ENCODE measurements at places on chromosomes 6 and 20.

DNA sequence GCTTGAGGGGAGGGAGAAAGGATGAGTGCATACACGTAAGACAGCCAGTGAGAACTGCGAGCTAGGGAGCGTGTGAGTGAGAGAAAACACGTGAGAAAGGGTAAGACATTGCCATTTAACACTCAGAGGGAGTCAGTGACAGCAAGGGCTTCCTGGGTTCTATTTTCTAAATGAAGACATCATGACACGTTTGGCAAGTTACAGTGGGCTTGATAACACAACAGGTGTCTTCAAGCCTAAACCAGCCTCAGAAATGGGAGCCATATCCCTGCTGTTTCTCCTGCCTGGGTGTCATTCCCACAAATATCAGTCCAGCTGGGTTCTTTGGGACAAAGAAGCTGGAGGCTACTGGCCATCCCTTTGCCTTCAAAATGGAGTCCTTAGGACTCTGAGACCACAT, 16.9 kb upstream of the MOCS1 start:
- peaks cover 9% of the 10 kb centered on the region for H3K27me3 ChIP-seq
- no peak overlapping the region for H3K27ac ChIP-seq
- H3K36me3 ChIP-seq: no peaks in the 10 kb centered on the region
- no peak for DNase-seq

DNA sequence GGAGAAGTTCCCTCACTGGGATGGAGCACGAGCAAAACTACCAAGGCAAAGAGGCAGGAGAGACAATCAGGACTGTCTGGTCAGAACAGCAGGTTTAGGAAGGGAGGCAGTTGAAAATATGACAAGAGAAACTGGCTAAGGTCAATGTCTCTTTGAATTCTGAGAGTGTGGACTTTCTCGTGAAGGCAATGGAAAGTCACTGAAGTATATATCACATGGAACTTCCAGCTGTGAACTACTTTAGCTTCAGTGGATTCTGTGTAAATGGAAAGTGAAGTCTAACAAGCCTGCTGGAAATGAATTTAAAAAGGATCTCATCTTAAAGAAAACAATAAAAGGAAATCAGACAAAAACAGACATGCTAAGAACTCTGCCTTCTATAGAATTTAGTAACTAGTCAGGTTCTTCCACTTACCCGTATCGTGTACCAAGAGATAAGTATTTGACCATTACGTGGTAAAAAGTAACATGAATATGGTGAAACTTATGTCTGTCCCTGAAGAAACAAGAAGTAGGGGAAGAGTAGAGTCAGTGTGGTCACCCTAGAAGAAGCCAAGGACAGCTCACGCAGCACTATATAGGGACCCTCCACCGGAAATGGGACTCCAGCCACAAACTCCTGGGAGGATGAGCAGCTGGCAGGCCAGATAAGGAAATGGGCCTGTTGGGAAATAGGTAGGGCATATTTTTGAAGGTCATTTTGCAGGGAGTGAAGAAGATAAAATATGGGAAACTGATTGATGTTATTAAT, 123.4 kb downstream of the MAP7 start:
- H3K27ac ChIP-seq: no peak overlapping the region
- no peak for DNase-seq
- no peaks in the 10 kb centered on the region for H3K36me3 ChIP-seq
- no peak overlapping the region for H3K4me3 ChIP-seq
- H3K27me3 ChIP-seq: peaks cover 10% of the 10 kb centered on the region

- H3K36me3 ChIP-seq: no peaks in the 10 kb centered on the region
- no peak for DNase-seq
- H3K27ac ChIP-seq: no peak overlapping the region
Observed at GRCh38 chr6:106823732-106824351, 150.7 kb downstream of the CD24 start.

DNA sequence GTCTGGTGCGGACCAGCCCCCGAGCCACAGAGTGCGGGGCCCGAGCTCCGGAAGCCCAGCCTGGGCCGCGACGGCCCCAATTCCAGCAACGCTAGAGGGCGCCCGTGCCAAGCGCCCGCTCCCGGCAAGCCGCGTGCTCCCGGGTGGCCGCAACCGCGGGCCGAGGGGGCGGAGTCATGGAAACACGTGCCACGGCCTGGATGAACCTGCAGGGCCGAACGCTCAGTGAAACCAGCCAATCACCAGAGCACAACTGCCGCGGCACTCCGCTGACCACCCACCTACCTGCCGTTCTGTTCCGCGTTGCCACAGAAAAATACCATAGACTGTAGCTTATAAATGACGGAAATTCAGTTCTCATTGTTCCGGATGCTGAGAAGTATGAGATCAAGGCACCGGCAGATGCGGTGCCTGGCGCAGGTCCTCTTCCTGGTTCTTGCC, 85.7 kb upstream of the FOXC1 start:
- peak overlapping the region; percentile 79 for H3K4me3 ChIP-seq
- H3K27ac ChIP-seq: peak overlapping the region; percentile 84
- H3K36me3 ChIP-seq: peaks cover 7% of the 10 kb centered on the region
- peak; percentile 74 for DNase-seq
- peaks cover 31% of the 10 kb centered on the region for H3K4me1 ChIP-seq

DNA sequence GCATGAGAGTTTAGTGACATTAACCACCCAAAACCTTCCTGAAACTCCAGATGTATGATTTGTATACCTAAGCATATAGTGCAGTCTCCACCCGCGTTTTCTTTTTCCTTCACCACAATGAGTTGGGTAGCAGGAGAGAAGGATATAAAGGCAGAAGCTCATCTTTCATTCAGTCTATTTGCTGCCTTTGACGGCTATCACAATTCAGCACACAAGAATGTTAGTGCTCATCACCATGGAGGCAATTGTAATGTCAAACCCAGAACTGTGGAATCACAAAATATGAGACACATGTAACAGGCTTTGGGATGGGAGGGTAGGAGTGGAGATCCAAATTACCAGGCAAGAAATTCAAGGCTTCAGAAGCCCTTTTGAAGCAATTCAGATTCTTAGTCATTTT, 17.6 kb downstream of the ZHX3 start:
- DNase-seq: no peak
- no peak overlapping the region for H3K4me3 ChIP-seq
- no peaks in the 10 kb centered on the region for H3K4me1 ChIP-seq
- H3K36me3 ChIP-seq: no peaks in the 10 kb centered on the region
- no peaks in the 10 kb centered on the region for H3K27me3 ChIP-seq

DNA sequence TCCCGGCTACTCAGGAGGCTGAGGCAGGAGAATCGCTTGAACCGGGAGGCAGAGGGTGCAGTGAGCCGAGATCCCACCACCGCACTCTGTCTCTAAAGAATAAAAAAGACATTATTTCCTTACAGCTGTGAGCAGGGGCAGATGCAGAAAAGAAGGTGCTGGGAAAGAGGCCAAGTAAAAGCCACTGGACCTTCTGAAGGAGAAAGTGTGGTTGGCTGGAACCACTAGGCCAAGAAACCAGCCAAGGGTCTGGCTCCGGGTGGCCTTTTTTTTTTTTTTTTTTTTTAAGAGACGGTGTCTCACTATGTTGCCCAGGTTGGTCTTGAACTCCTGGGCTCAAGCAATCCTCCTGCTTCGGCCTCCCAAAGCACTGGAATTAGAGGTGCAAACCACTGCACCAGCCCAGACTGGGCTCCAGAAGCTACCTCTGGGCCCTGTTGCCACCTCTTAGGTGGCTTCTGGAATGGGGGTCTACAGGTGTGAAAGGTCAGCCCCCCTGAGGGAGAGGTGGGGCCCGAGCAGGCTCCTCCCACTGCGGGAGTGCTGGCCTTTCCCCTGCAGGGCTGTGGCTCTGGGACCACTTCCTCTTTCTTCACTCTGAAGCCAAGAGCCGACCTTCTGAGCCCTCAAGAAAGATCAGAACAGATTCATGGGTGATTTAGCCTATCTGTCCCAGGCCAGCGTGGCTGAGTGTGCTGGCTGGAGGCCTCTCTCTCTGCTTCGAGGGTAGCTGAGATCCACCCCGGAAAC, at the start of gene FGD2:
Gene FGD2, plus strand, starts transcription at position 595 of the 750 bp plus-strand sequence. CDS start 163 bp downstream, outside the sequence.
- H3K36me3 ChIP-seq: no peaks in the 10 kb centered on the region
- DNase-seq: no peak
- H3K27ac ChIP-seq: peak within 1 kb of the TSS; percentile 54
- no peaks in the 10 kb centered on the region for H3K27me3 ChIP-seq

DNA sequence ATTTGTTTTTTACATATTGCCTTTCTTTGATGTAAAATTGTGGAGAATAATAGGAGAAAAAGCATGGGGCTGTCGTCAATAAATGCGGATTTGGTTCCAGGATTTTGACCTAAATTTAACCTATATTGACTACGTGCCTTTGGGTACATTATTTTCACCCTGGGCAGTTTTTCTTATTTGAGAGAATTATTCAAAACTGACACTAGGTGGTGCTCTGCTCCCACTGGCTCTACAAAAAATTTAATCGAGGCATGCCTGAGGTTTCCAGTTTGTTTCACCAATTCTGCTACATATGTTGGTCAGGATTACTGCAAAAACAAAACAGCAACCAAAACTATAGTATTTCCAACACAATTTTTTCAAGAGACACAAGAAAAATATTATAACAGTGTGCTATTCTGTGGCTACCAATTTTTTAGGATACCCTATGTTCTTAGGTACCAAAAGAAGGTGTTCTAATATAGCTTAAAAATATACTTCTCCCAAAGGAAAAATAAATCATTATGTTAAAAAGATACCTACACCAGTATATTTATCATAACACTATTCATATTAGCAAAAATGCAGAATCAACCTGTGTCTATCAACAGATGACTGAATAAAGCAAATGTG, 48.6 kb upstream of the FABP7 start:
- no peaks in the 10 kb centered on the region for H3K4me1 ChIP-seq
- peaks cover 5% of the 10 kb centered on the region for H3K27me3 ChIP-seq
- no peak overlapping the region for H3K4me3 ChIP-seq
- H3K27ac ChIP-seq: no peak overlapping the region
- DNase-seq: no peak

GRCh38 chr20:10216146-10216791, 2.4 kb upstream of the SNAP25 start:
- no peak overlapping the region for H3K4me3 ChIP-seq
- no peaks in the 10 kb centered on the region for H3K36me3 ChIP-seq
- no peak overlapping the region for H3K27ac ChIP-seq
- H3K4me1 ChIP-seq: peaks cover 5% of the 10 kb centered on the region
- DNase-seq: no peak

GRCh38 chr6:70124882-70125545, 177.9 kb downstream of the COL9A1 start:
- no peak overlapping the region for H3K27ac ChIP-seq
- H3K27me3 ChIP-seq: no peaks in the 10 kb centered on the region
- H3K36me3 ChIP-seq: peaks cover 2% of the 10 kb centered on the region

GRCh38 chr6:150691463-150691862, 91.8 kb downstream of the PLEKHG1 start:
- peaks cover 3% of the 10 kb centered on the region for H3K36me3 ChIP-seq
- no peaks in the 10 kb centered on the region for H3K4me1 ChIP-seq
- H3K27ac ChIP-seq: no peak overlapping the region
- H3K27me3 ChIP-seq: no peaks in the 10 kb centered on the region
- DNase-seq: no peak
- no peak overlapping the region for H3K4me3 ChIP-seq

- no peak for DNase-seq
- no peak overlapping the region for H3K27ac ChIP-seq
- H3K4me3 ChIP-seq: no peak overlapping the region
- H3K36me3 ChIP-seq: peaks cover 3% of the 10 kb centered on the region
Observed at GRCh38 chr20:10987651-10988383, 314.0 kb upstream of the JAG1 start.

DNA sequence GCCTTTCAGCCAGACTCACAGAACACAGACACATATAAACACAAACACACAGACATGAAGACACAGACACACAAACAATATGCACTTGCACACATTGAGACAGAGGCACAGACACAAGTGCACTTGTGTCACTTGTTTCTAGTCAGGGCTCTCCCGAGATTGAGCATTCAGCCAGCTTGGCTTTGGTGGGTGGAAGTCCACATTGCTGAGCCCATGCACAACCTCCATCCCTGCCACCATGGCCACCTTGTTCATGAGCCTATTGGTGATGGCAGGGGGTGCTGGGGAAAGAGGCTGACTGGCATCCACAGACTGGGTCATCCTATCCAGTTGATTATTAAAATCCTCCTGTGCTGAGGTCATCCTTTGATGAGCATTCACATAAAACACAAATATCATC, 11.5 kb upstream of the CST7 start:
- no peaks in the 10 kb centered on the region for H3K27me3 ChIP-seq
- no peaks in the 10 kb centered on the region for H3K36me3 ChIP-seq
- H3K27ac ChIP-seq: no peak overlapping the region
- DNase-seq: no peak
- H3K4me3 ChIP-seq: no peak overlapping the region

DNA sequence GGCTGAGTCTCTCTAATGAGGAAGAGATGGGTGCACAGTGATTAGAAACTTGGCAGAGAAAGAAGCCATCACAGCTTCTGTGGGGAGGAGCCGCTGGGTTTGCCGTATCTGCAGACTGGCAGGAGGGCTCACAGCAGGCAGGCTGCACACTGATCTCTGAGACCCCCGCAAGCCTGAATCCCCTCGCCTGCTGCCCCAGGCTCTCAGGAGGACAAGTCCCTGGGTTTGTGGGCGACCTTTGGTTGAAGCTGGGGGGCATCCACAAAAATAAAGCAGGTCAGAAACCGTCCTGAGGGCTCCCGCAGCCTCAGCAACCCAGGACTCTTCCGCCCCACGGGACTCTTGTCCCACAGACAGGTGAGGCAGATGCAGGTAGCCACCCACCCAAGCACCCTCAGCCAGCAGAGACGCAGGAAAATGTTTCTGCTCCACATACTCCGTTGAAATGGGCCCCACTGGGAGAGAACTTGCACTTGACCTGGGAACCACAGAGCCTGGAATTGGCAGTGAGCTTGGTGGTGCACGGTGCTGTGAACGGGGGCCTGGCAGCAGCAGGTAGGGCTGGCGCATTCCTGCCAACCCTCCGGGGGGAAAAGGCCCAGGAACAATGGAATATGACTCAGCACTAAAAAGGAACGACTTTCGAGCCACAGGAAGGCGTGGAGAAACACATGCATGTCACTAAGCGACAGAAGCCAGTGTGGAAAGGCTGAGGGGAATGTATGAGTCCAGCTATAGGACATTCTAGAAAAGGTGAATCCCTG, 89.9 kb downstream of the YTHDF1 start:
- H3K4me3 ChIP-seq: no peak overlapping the region
- peaks cover 36% of the 10 kb centered on the region for H3K27me3 ChIP-seq
- no peak overlapping the region for H3K27ac ChIP-seq
- DNase-seq: no peak
- no peaks in the 10 kb centered on the region for H3K36me3 ChIP-seq

DNA sequence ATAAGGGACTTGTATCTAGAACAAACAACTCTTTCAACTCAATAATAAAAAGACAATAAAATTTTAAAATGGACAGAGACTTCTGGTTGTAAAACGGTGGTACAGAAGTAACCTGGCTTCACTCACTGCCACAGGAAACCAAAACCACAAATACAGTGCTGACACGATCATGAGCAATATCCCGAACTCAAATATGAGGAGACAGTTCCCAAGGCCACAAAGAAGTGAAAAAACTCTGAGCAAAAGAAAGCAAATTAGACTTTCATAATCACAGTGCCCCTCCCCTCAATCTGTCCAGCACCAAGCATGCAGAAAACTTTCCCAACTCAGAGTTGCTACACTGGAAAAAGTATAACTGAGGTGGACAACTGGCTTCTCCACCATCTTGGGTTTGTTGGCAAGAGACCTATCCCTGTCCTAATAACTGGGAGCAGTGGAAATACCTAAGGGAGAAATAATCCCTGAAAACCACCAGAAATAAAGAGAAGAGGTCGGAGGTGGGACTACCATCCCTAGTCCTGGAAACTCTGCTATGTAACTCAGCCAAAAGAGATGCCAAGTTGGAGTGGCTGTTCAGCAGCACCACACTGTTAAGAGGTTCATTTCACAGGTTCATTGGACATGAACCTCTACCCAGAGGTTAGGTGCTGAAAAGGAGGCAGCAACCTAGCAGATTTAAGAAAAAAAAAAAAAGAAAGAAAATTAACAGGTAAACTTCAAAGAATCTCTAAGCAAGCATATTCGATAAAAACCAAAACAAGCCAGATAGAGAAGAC, 55.5 kb downstream of the REV3L start:
- H3K27ac ChIP-seq: peak overlapping the region; percentile 4
- H3K27me3 ChIP-seq: no peaks in the 10 kb centered on the region
- peak; percentile 1 for DNase-seq
- peaks cover 3% of the 10 kb centered on the region for H3K36me3 ChIP-seq
